ENCODE measurements at places on chromosomes 1 and 21. TPM values are rescaled to one million over a fixed set of nuclear protein-coding genes. Genes with fewer than 3 reads are reported as not detected.

The ACTL8 gene
- total RNA-seq = not detected

The AIRE gene
- not detected for total RNA-seq

The LCE1B gene
- total RNA-seq = not detected

The TSNAX gene
- 25.7 TPM for total RNA-seq

The PRRX1 gene
- not detected for total RNA-seq

The HES3 gene
- not detected for total RNA-seq

The SPRR2A gene
- not detected for total RNA-seq

The AGMAT gene
- total RNA-seq = 16.2 TPM

The CRYBG2 gene
- 0.72 TPM for total RNA-seq

The HUNK gene
- total RNA-seq = 0.10 TPM

The KRTAP11-1 gene
- not detected for total RNA-seq

The KIAA1614 gene
- total RNA-seq = not detected

The ICOSLG gene
- total RNA-seq = 1.4 TPM

The PCBP3 gene
- 10.2 TPM for total RNA-seq

The LIN28A gene
- total RNA-seq = not detected

The CLCA1 gene
- total RNA-seq = not detected

The PTAFR gene
- total RNA-seq = 0.07 TPM

The LIN9 gene
- total RNA-seq = 9.5 TPM

The THEM5 gene
- total RNA-seq = not detected

The TRIM67 gene
- not detected for total RNA-seq

The LGR6 gene
- 0.19 TPM for total RNA-seq

The RGS13 gene
- not detected for total RNA-seq

The GCSAML gene
- total RNA-seq = not detected

The CLEC20A gene
- total RNA-seq = not detected

The TDRD5 gene
- total RNA-seq = not detected

The CFAP74 gene
- total RNA-seq = not detected

The APOBEC4 gene
- total RNA-seq = not detected

The RNU1-1 gene
- 1,341 TPM for total RNA-seq

The CD48 gene
- 338 TPM for total RNA-seq

The DYNLT5 gene
- total RNA-seq = not detected

The CHAF1B gene
- total RNA-seq = 31.9 TPM

The CHIA gene
- total RNA-seq = not detected

The TMCC2 gene
- total RNA-seq = 42.5 TPM

The GPR153 gene
- 0.07 TPM for total RNA-seq

The CRP gene
- not detected for total RNA-seq

The SPTA1 gene
- total RNA-seq = not detected

The UMODL1 gene
- not detected for total RNA-seq

The ACTN2 gene
- not detected for total RNA-seq

The SLC1A7 gene
- total RNA-seq = not detected

The MEF2D gene
- 32.8 TPM for total RNA-seq

The REN gene
- not detected for total RNA-seq

The OLFML2B gene
- 1.7 TPM for total RNA-seq

The FALEC gene
- not detected for total RNA-seq

The TCHH gene
- not detected for total RNA-seq

The OR2M7 gene
- total RNA-seq = not detected

The AMY1A gene
- not detected for total RNA-seq

The RHOU gene
- total RNA-seq = 0.17 TPM

The NBL1 gene
- total RNA-seq = 15.2 TPM

The LRRN2 gene
- total RNA-seq = not detected

The KMO gene
- total RNA-seq = not detected

The OPTC gene
- not detected for total RNA-seq

The BGLAP gene
- total RNA-seq = 3.4 TPM

The WDR64 gene
- total RNA-seq = not detected

The CELA2B gene
- total RNA-seq = not detected

The GPR37L1 gene
- total RNA-seq = not detected

The SELE gene
- total RNA-seq = not detected

The DOP1B gene
- 16.4 TPM for total RNA-seq

The ADORA1 gene
- total RNA-seq = not detected

The TRPM2 gene
- 2.5 TPM for total RNA-seq

The FAM72C gene
- total RNA-seq = 43.4 TPM

Measured in activated naive CD4-positive, alpha-beta T cell treated with anti-CD3 and anti-CD28 coated beads for 36 hours (primary cell).